NCI-H2081 treated with DMSO at 0.1 percent for 48 hours (cell line): ENCODE measurements at places on chromosomes 7 and 10.

DNA sequence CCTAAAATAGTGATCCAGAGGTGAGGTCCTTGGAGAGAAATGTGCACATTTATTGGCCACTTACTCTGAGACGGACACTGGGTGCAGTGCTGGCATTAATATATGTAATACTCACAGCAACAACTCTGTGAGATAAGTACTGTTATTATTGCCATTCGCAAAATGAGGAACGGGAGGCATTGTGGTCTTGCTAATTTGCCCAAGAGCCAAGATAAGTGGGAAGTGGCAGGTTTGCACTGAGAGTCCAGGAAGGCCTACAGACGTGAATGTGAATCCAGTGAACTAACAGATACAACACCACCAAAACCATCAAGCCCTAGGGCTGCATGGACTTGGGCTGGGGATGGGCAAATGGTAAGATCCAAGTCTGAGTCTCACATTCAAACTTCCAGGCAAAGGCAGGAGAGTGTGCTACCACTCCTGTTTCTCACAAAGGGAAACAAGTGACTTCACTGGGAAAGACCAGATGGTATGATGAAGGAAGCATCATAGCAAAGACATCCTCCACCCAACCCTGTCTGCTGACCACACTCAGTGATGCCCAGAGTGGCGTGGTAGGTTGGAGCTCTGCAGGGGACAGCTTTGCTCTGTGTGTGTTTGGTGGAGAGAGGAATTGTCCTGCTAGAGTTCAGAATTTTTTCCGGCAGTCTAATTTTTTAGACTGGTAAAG is 19.2 kb downstream of the TMEM273 start:
- no peak for DNase-seq

DNA sequence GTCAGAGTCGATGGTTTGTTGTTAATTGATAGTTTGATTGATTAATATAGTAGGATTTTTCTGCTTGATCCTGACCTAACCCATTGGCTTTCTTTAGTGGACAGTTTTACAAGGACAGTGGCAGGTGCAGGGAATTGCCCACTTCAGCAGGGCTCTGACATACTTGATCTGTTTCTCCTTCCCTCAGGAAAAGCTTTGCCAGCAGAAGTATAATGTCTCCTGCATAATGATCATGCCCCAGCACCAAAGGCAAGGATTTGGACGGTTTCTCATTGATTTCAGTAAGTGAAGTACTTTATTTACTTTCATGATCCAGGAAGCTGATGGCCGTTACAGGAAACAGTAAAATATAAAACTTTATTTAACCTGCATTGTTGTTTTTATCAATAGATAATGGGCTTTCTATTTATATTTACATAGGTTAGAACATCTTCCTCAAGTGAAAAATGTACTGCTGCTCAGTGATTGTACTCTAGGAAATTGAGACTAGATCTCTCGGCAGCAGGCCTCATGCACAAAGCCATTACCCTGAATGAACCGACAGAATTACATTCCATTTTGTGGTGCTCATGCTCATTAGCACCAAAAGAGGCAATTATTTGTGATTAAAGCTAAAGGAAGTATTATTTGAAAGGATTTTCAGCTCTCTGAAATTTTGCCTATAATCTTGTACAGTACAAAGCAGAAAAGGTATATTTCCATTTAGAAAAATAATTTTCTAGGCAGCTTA is 122.5 kb upstream of the SAMD8 start:
- DNase-seq: no peak

DNA sequence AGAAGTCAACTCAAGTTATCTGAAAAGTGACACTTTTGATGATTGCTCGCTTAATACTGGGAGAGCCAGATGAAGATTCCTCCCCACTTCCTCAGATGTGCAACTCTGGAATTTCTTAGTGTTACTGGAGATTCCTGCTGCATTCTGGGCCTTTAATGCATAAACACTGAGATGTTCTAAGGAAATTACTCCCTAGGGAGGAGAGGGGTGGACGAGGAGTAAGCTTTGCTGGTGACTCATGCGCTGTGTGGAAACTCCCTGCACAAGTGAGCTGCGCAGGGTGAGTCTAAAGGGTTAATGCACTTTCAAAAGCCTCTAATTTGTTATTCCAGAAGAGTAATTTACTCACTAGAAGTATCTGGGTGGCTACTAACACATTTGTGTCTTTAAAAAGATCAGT is 46.3 kb downstream of the EGFR start:
- no peak for DNase-seq

- DNase-seq: no peak
Observed at GRCh38 chr7:117674617-117675016, 194.8 kb downstream of the CFTR start.

DNA sequence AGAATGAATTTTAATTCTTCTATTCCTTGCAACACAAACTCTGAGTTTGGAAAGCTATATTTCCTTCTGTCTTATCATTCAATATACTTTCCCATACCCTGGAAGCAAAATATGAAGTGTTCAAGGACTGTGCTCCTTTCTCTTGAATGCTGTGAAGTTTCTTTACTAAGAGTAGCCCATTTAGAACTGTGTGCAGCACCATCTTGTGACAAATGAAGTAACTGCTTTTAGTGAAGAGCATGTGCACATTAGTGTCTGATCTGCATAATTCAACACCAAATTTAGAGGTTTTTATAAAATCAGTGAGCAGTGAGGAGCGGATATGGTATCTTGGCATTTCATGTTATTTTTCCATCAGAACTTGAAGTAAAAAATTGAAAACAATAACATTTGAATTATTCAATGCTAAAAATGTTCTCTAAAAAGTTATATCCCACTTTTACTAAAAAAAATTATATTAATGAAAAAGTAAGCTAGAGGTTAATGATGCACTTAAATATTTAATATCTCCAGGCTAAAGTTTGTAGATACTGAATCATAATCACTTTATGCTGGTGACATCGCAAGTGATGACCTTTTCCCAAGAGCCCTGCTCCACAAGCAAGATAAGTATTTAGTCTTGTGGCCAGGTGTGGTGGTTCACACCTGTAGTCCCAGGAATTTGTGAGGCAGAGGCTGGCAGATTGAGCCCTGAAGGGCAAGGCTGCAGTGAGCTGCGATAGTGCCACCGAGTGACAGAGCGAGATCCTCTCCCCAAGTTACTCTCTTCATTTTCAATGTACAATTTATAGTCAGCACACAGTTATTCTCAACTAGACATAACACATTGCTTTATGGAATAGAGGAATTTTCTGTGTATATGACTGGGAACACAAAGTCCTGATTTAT is 108.8 kb upstream of the PCLO start:
- DNase-seq: no peak

DNA sequence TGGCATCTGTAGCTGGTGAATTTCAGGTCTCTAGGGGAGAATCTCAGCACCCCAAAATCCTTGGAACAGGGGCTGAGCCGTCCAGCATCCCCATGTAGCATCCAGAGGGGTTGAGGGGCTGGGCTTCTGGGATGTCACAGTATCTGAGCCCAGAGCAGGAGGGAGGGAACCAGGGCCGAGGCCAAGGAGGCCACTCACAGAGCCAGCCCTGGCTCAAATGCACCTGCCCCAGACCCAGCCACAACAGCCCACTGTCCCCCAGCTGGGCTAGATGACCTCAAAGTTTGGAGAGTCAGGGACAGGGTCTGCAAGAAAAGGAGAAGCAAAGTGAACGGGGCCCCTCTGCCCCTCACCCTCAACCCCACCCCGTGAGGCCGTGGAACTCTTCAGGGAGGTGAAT is 22.3 kb downstream of the VSIR start:
- no peak for DNase-seq

DNA sequence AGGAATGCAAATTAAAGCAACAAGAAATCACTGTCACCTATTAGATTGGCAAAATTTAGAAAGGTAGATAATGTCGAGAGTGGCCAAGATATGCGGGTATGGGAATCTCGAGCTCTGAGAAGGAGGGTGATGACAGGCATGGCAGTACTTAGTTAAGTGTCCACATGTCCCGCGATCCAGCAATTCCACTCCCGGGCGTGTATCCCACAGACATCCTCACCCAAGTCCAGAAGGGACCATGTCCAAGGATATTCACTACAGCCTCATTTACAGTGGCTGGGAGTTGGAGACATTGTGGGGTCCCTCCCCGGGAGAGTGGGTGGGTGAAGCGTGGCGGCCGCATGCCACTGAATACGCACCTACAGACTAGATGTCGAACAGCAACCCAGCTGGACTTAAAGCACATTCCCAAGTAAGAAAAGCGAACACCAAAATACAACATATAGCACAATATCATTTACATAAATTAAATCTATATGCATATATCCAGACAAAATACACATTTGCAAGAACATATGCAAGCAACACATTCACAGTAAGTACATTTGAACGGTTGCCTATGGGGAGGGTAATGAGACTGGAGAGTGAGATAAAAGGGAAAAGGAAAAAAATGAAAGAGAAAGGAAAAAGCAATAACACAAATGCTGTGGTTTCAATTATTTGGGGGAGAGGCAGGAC is 9.9 kb downstream of the KCNH2 start:
- DNase-seq: no peak

- no peak for DNase-seq
Observed at GRCh38 chr10:47159361-47160260, 140.4 kb upstream of the GDF10 start.

DNA sequence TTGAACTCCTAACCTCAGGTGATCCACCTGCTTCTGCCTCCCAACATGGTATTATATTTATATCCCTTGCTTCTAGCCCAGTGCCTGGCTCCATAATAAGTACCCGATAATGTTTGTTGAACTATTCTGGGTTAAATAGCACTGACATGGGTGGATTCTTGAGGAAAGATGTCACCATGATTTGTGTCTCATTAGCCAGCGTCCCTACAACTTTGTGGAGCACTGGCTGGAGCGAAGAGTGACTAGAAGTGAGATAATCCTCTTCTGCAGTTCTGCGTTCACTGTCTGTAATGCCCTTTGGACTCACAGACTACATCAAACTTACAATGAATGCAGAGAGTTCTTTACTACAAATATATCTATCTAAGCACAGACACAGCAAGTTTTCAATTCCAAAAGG is 16.9 kb upstream of the AKR1E2 start:
- no peak for DNase-seq

- no peak for DNase-seq
Observed at GRCh38 chr10:17226891-17227303, 1.1 kb upstream of the VIM start.

GRCh38 chr10:113169111-113169510 is 219.1 kb downstream of the TCF7L2 start:
- DNase-seq: no peak

DNA sequence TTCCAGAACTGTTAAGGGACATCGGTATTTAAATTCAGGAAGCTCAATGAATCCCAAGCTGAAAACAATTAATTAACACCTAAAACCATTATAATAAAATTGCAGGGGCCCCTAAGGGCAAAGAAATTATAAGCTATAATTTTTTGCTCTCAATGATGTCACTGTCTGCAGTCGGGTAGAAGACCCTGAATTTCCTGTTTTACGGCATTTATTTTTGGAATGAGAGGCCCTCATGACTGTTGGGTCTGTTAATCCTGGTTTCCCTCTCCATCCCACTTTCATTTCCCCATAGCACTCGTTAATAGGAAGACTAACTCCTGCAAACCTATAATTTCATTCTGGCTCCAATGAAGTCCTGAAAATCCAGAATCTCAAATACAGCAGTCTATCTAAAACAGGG is 25.8 kb upstream of the GPR37 start:
- no peak for DNase-seq

GRCh38 chr10:104045151-104046089 is 40.3 kb downstream of the COL17A1 start:
- no peak for DNase-seq

DNA sequence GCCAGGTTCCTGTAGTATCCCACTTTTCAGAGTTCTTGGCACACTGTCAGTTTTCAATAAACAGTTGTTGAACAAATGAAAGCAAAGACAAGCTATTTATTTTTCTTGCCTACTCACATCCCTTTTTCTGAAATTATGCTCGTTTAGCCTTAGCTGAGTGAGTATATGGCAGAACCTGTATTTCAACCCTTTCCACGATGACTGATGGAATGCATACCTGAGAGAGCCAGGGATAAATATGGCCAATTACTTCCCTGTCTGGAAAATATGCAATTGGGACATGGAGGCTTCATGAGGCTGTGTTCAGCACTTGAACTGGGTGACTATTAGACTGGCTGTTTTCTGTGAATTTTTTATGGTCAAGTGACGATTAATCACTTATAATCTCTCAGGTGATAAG is 144.5 kb upstream of the POT1 start:
- no peak for DNase-seq

DNA sequence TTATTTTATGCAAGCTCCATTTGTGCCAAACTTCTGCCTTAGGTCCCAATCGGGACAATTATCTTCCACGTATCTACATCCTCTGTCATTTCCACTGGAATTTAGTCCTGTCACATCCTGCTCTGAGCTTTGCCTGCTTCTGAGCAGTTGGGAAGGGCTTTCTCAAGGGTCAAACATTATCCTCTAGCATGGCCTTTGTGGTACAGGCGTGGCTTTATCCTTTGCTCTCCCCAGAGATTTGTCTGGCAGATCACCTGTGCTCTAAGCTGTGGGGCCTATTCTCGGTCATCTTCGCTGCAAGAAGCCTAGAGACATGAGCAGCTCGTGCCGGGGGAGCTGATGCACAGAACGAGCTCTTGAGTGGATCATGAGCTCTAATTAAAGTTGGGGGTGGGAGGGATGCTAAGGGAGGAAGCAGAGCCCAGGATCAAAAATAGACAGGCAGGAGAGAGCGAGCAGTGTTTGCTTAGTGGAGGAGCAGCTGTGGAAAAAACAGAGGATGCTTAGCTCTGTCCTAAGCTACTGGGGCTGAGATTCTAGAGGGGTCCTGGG is 19.8 kb upstream of the TMEM273 start:
- no peak for DNase-seq

- no peak for DNase-seq
Observed at GRCh38 chr7:102094316-102094650, 192.4 kb upstream of the SH2B2 start.

DNA sequence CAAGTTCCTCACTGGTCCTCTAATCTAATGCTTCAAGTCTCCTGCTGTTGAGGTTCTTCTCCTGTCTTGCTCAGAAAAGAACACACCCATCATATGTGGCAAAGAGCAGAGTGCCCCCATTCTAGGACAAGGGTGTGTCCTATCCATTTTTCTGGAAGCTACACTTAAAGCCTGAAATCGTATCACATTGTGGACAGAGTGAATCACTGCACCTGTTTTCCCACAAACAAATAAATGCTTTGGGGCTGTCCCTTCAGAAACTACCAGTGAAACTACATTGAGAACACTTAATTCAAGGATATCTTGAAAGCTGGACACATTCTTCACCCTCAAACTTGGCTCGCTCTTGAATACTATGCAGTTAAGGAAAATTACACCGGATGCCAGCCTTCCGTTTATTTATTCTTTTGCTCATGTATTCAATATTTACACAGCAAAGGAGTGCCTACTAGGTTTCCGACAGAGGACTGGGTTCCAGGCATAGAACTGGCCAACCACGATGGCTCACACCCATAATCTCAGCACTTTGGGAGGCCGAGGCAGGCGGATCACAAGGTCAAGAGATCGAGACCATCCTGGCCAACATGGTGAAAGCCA is 473.0 kb downstream of the GALNT17 start:
- no peak for DNase-seq
